ENCODE measurements at places on chromosomes 7 and 10. TPM values are rescaled to one million over a fixed set of nuclear protein-coding genes. Genes with fewer than 3 reads are reported as not detected.

DNA sequence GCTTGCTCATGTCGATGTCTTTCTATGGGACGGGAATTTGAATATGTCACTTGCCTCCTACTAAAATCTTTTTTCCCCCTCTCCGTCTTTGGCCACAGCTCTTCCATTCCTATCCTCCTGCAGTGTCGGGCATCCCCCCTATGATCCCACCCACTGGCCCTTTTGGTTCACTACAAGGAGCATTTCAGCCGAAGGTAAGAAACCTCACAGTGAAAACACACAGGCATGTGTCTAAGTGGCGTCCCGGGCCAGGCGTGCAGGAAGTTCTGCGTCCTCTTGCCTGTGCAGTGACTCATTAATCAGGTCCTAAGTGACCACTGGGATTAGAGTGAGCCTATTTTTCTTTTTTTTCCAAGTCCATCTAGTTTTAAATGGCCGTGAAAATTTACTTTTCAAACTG is 360.5 kb upstream of the GALNT17 start:
- no peak for DNase-seq

GRCh38 chr7:15219758-15220157 is 317.2 kb upstream of the DGKB start:
- DNase-seq: no peak

Gene CAPZA2
- total RNA-seq: 313 TPM

Gene LRGUK
- 0.24 TPM for total RNA-seq

- no peak for DNase-seq
These were observed 171.6 kb upstream of the SVIL start for GRCh38 chr10:29806350-29806788.

Gene WNT16
- total RNA-seq: 0.11 TPM

DNA sequence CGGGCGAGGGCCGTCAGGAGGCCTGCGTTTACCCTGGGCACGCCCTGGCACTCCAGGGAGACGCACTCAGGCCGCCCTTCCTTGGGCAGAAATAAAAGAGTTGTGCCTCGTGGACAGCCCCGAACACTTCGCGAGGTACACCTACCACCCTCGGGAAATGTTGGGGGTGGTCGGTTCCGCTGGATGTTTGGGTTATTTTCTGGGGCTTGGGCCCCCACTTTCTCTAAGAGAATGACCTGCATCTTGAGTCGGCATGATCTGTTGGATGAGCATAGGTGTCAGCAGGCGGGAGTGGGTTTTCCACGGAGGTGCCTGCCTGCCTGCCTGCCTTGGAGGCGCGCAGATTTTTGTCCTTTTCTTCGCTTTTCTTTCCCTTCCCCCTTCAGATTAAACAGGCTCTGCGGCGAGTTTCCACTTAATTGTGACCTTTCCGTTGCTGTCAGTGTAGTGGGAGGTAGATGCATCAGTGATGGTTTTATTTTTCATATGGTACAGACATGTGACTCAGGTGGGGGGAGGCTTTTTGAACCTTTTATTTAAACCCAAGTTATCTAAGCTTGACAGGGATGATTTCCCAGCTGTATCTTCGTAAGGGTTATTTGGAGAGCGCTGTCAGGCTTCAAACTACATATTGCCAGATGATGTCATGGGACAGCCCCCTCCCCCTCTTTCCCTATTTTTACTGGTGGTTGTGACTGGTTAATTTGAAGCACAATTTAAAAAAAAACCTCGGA is 661 bp downstream of the HECTD2 start:
- no peak for DNase-seq

DNA sequence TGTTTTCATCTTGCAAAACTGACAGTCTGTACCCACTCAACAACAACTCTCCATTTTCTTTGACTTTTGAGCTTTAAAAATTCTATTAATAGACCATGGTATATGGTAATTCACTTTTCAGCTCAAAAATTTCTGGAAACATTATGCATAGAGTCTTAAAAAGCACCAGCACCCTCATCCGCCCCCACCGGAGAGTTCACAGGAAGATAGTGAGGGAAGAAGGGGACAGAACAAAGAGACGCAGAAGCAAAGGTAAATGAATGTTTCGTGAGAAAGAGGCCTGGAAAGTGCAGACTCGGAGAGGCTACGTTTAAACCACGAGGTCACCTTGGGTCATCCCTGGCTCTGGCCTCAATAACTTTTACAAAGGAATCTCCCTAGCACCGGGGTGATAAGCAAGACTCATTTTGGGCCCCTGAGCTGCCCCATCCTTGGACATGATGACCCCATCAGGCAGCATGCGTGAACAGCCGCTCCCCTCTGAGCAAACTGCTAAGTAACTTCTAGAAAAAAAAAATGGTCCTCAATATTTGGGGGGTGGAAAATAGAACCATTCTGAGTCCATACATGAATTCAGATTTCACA is 96.3 kb downstream of the CPXM2 start:
- DNase-seq: no peak

Gene CACNB2
- total RNA-seq: 20.6 TPM

- no peak for DNase-seq
These were observed at the start of gene LIPF for GRCh38 chr10:88664142-88664541. TSS of gene LIPF (plus strand) at chr10:88664442. CDS start at chr10:88667298, 2,856 bp downstream.
